ENCODE measurements at places on chromosomes 1 and 21. TPM values are rescaled to one million over a fixed set of nuclear protein-coding genes. Genes with fewer than 3 reads are reported as not detected.

KRTAP7-1 gene
- not detected for total RNA-seq

SPRR2G gene
- not detected for total RNA-seq

MRPL39 gene
- total RNA-seq: 26.2 TPM

FAM72D gene
- total RNA-seq: 1.4 TPM

CGN gene
- not detected for total RNA-seq

Data from smooth muscle cell of the umbilical artery (primary cell).